ENCODE measurements at places on chromosomes 13 and 19.

DNA sequence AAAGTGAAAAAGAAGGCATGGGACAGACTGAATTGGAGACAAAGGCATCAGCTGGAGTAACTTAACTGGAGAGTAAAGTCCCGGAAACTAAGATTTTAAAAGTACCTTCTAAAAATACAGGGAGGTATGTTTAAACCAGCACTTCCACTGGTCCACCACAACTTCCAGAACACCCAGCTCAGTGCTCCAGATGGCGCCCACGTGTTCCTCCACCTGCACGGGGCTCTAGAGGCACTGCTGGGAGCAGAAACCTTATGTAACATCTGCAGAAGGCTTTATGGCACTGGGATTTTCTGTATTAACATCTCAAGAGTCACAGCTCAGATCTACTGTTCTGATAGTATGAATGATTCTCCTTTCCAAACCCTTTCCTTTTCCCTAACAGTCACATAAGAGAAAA, 252.1 kb downstream of the DCLK1 start:
- no peak for DNase-seq

GRCh38 chr13:105878119-105878700, 657.3 kb downstream of the EFNB2 start:
- DNase-seq: no peak

- DNase-seq: no peak
These were observed 803.6 kb downstream of the DIAPH3 start for GRCh38 chr13:59360108-59360507.

GRCh38 chr13:75800545-75800944, 164.4 kb downstream of the LMO7 start:
- DNase-seq: no peak

DNA sequence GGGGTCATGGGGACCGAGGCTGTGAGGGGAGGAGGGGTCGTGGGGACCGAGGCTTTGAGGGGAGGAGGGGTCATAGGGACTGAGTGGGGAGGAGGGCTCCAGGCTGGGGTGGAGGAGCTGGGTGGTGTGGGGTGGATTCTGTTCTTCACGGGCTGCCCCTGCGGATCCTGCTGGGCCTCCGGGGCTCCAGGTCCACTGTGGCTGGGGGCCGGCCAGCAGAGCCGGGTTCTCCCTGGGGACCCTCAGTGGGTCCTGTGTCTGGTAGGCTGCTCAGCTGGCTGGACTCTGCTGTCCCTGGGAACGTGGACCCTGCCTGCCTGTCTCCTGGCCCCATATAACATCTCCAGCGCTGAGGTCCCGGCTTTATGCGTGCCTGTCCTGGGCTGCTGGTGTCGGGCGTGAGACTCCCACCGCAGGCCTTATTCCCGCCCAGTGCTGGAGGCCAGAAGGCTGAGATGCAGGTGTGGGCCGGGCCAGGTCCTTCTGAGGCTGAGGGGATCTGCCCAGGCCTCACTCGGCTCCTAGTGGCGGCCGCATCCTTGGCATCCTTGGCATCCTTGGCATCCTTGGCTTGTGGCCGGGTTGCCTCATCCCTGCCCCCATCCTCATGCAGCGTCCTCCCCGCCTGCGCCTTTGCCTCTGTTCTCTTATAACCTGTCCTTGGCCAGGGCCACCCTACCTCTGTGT, 19.8 kb upstream of the GNA15 start:
- no peak for DNase-seq

DNA sequence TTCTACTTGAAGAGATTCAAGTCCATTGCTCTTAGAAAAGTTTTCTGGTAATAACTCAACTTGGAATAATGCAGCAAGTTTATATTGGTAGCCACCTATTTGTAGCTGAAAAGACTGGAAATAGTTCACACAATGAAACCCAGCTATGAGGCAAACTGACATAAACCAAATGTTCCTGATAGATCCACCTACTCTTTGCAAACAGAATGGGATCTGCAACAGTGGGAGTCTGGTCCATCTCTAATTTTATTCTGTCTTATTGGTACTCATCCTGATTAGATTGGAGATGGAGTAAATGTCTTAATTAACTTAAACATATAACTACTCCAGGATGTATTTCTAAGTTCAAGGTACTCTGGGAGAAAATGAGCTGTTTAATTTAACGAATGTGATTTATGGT, 438.0 kb downstream of the OLFM4 start:
- no peak for DNase-seq

DNA sequence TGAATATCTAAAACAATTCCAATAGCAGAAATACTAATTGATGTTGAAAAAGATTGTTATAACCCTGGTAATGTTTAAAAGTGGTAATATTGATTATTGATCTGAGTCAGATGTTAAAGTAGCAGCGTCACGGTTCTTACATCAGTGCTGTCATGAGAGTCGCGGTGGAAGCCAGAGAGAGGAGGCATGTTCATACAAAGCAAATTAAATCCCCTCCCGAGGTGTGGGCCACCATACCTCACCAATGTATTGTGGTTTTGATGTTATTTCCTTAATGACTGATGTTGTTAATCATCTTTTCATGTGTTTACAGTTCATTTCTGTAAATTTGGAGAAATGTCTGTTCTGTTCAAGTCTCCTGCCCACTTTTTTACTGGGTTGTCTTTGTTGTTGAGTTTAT, 11.2 kb downstream of the ZNF317 start:
- DNase-seq: no peak

DNA sequence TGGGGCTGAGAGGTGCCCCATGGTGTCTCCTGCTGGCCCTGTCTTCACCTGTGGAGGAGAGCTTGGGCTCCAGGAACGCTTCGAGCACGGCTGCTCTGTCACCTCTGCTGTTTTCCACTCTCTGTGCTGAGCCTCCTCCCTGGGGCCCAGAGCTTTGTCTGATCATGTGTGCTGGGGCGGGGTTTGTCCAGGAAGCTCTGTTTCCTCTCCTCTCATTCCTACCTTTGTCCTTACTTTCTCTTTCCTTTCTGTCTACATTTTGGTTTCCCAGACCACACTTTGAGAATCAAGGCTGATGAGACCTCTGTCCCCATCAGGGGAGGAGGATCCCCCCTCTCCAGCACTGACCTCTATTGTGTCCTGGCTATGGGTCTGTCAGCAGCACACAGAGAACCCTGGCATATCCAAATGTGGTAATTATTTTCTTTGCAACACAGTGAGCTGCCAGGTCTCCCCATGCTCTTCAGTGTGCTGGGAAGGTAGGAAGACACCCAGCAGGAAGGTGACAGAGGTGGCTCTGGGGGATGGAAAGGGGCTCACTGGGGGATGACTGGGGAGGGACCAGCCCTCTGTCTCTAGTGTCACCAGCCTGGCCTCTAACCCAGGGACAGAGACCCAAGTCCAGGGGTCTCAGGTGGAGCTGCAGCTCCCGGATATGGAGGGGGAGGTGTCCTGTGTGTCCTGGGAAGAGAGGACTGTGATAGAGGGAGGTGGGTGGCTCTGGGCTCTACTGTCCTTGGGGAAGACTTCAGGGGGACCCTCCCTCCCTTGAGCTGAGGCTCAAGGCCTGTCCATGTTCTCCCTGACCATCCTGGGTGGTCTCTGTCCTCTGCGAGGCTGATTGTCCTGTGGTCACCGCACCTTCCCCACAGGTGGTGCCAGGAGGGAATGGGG, at the start of gene CEACAM1:
CEACAM1 (minus strand) TSS at position 128 of the 894 bp plus-strand sequence; CDS start at position 21, 107 bp downstream.
- peak; percentile 33 for DNase-seq

DNA sequence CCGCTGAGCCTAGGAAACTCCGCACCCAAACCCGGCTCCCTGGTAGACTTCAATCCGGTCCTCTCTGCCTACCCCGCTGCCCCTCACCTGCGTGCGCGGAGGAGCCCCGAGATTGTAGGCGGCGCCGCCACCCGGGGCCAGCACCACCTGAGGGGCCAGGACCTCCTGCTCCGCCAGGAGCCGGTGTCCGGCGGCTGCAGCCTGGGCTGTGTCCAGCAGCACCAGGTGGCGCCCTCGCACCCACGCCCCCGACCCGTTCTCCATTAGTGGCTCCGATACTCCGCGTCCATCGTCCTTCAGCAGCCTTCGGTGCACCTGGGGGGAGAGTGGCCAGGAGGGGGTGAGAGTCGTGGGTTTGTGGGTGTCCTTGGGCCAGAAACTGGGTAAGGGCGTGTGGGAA, 18.5 kb downstream of the MAN2B1 start:
- DNase-seq: no peak

DNA sequence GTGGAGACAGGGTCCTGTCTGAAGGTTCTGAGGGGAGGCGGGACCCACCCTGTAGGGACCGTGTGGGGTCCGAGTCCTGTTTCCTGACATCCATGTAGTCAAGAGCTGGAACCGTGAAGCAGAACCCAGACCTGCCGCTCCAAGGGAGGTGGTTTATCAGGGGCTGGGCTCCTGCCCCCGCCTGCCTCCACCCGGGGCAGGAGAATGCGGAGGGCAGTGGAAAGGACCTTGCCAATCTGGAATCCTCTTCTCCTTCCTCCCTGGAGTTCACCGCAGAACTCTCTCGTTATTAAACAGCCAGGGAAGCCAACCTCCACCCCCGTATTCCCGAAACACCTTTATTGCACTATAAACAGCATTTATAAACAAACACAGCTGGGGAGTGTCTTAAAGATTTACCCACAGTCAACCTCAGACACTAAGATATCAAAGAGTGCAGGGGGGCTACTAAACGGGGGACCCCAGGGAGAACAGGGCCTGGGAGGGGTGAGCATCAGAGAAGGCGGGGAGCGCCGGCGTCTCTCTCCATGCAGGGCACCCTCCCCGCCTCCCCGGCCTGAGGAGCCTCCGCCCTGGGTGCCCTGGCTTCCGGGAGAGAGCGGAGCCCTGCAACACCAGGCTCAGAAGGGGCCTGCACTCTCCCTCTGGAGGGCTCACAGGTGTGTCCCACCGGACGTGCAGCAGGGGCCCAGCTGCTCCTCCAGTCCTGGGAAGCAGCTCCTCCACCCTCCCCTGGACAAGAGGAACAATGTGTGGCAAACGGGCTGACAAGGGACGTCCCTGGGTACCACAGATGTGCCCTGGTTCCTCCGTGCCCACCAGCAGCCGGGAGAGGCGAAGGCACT, 3.6 kb downstream of the C2CD4C start:
- no peak for DNase-seq

DNA sequence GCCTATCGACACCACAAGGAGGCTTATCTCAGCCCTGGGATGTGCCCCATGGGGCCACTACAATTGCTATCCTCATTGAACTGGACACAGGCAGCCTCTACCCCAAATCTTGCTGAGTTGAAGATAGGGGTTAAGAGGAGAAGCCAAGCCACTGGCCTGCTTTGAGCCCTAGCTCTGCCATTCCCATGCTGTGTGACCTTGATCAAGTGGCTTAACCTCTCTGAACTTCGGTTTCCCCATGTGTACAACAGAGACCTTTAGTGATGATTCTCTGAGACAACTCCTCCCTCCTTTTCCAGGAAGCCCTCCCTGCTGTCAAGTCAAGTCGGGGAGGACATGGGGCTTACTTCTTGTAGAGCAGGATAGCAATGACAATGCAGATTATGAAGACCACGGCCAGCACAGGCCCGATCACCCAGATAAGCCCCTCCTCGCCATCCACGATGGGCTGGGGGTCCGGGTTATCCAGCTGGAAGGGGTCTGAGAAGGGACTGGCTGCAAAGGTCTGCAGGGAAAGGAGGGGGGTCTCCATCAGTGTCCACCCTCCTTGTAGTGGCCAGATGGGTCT, 121.6 kb downstream of the PTPRS start:
- no peak for DNase-seq

DNA sequence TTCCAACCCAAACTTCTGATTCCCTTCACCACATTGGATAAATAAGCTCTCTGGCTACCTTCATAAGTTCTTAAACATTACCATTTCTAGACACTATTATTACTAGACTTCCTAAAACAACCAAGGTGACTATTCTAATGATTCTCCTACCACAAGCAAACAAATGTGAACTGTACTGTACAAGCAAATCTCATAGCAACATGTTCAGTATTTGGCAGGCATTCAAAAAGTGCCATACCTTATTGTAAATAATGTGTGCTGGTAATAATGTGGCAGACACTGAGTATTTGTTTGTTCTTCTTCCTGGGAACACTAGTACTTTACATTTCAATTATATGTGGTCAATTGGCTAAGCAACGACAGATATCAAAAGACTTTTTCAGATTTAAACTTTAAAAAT, 986.0 kb upstream of the SPRY2 start:
- no peak for DNase-seq

- no peak for DNase-seq
These were observed 20.7 kb downstream of the PARP4 start for GRCh38 chr13:24491845-24492244.

GRCh38 chr19:400976-401865, 7.7 kb downstream of the C2CD4C start:
- DNase-seq: no peak

GRCh38 chr19:8552810-8553209, 24.4 kb downstream of the MYO1F start:
- no peak for DNase-seq

DNA sequence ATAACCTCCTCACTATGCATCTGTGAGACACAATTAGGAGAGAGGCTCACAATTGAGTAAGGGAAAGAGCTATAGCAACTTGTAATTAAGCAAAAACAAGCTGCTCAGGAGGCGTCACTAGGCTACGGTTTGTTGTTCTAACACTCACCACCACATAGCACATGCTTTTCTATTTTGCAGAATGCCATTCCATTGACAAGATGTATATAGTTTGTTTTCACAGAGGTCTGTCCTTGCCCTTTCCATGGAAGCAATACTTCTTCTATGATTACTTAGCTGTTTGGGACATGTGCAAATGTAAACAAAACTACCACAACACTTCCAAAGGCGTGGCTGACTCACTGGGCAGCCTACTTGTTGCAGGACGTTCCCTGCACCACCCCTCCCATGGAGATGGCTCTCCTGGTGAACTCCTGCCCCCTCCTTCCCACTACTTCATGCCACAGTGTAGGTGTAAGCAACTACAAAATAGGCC, 33.9 kb upstream of the FAM216B start:
- DNase-seq: no peak

DNA sequence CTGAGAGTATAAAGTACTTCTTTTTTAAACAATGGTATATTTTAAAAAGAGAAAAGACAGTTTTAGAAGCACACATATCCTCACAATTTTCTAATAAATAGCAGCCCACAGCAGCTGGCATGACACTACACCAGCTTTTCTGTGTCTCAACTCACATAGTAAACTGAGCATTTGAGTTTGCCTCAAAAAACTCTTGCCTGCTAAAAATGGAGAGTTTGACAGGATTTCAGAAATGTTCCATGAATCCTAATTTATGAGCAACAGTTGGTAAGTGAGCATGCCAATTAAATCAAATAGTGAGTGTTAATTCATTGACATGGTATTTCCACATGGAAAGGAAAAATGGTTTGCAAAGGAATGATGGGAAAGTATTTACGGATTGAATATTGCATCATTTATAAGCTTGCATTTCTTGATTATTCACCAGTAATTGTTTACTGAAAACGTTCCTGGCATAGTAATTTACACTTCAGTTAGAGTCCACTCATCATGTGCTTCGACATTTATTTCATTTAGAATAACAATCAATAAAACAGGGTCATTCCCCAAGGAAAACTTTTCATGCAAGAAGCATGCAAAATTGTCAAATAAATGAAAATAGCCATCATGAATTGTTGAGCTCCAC, 323.0 kb downstream of the EFNB2 start:
- DNase-seq: no peak

- DNase-seq: peak; percentile 30
These were observed 564 bp downstream of the SPART start for GRCh38 chr13:36345438-36346221.

Measured in stimulated activated CD4-positive, alpha-beta T cell treated with anti-CD3 and anti-CD28 coated beads, Interleukin-4, amount 100 ng/mL, for 1 hour (primary cell).